ENCODE measurements at places on chromosomes 1 and 21. TPM values are rescaled to one million over a fixed set of nuclear protein-coding genes. Genes with fewer than 3 reads are reported as not detected.

DNA sequence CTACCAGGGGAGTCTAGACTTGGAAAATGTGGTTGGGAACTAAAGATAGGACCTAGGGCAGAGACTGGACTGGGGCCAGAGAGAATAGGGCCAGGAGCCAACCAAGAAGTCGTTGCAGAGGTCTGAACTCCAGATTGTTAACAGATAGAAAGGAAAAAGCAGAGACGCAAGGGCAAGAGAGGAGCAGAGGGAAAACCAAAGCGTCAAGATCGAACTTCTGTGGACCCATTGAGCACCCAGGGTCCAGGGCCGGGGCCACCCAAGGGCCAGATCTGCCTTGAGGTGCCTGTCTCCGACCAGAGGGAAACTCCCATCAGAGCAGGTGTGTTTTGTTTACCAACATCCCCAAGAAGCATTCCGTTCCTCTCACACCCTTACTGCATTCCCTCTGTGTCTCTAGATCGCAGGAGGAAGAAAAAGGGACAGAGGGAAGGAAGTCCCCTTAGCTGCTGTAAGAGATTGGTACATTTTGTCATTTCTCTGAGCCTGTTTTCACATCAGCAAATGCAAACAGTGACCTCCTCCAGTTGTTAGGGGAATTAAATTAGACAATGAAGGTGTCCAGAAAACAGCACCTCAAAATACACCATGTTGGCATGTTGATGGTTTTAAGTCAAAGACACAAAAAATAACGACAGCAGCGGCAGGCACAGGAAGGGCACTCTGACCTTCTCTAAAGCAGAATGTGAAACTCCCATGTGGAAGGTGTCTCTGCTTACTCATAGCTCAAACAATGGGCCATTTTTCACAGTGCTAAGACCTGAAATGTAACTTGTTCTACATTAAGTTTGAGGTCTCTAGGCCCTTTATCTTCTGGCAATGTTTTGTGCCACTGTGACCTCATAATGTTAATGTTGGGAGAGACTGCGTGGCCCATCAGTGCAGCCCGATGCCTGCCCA lies 105.8 kb upstream of the RAB4A start:
- H3K27ac ChIP-seq, result no peak overlapping the region
- peaks cover 34% of the 10 kb centered on the region for H3K27me3 ChIP-seq
- H3K4me3 ChIP-seq, result no peak overlapping the region
- H3K36me3 ChIP-seq, result no peaks in the 10 kb centered on the region
- H3K4me1 ChIP-seq, result no peaks in the 10 kb centered on the region

DNA sequence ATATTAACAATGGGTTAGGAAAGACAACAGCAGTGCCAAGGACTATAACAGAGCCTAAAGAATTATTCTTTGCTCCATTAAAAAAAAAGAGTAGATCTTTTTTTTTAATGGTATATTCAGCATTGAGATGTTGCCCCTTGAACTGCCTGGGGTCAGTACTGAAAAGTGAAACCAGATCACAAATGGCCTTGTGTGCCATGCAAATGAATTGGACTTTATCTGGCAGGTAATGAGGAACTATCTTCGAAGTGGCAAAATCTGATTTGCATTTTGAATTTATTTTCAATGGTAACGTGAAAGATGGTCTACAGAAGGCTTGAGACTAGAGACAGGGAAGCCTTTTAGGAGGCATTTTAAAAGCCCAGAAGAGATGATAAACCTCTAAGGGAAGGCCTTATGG lies 21.4 kb upstream of the PKN2 start:
- DNase-seq, result no peak
- no peaks in the 10 kb centered on the region for H3K36me3 ChIP-seq
- H3K4me3 ChIP-seq, result no peak overlapping the region
- no peaks in the 10 kb centered on the region for H3K27me3 ChIP-seq

DNA sequence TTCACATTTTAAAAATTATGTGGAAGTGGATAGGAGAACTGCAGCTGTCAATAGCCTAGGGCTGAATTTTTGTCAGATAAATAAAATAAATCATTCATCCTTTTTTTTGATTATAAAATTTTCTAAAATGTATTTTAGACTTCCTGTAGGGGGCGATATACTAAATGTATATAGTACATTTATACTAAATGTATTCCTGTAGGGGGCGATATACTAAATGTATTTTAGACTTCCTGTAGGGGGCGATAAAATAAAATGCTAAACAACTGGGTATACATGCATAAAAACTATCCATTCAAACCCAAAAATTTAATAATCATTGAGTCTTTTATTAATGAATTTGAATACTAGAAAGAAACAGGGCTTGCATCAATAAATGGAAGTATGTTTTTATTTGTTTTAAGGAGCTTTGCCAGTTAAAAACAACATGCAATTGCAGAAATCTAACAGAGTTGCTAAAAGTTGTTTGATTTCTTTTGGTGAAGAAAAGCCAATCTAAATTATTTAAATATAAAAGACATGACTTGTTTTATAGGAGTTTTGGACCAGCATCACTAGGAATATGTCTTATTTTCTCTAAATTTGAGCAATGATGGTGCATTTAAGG lies 31.4 kb downstream of the CLCA1 start:
- no peak overlapping the region for H3K27ac ChIP-seq
- no peaks in the 10 kb centered on the region for H3K36me3 ChIP-seq
- no peak overlapping the region for H3K4me3 ChIP-seq

The PAPPA2 gene
- 11.5 TPM for total RNA-seq

- no peaks in the 10 kb centered on the region for H3K27me3 ChIP-seq
- no peak overlapping the region for H3K27ac ChIP-seq
- no peak for DNase-seq
- H3K4me3 ChIP-seq, result no peak overlapping the region
- H3K4me1 ChIP-seq, result no peaks in the 10 kb centered on the region
Observed at GRCh38 chr1:168512864-168513595, 30.8 kb downstream of the XCL2 start.

GRCh38 chr1:87464022-87464490 lies 135.4 kb downstream of the LMO4 start:
- H3K27me3 ChIP-seq, result no peaks in the 10 kb centered on the region
- DNase-seq, result no peak
- H3K36me3 ChIP-seq, result no peaks in the 10 kb centered on the region

The MTARC2 gene
- total RNA-seq, result 5.2 TPM

DNA sequence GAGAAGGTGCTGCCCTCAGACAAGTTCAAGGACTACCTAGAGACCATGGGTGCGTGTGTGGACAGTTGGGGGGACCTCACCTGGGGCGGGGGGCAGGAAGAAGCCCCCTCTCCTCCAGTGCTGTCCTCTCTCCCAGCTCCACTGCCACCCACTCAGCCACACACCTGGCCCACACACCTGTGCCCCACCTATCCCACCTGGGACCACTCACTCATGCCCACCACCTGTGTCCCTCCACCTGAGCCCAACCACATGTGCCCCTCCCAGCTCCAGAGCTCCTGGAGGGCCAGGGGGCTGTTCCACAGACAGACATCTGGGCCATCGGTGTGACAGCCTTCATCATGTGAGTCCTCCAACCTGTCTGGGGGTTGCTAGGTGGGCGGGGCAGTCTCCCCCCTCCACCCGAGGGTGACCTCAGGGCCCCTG lies 29.0 kb downstream of the TRIM11 start:
- H3K36me3 ChIP-seq, result no peaks in the 10 kb centered on the region
- no peak for DNase-seq
- H3K4me3 ChIP-seq, result peak overlapping the region; percentile 38
- H3K4me1 ChIP-seq, result peaks cover 21% of the 10 kb centered on the region

The ECM1 gene
- 1.7 TPM for total RNA-seq

The SHISAL2A gene
- total RNA-seq, result not detected

The RXRG gene
- not detected for total RNA-seq

- DNase-seq, result no peak
- H3K4me1 ChIP-seq, result peaks cover 10% of the 10 kb centered on the region
- no peaks in the 10 kb centered on the region for H3K27me3 ChIP-seq
Observed at GRCh38 chr1:200849430-200849829, 23.4 kb upstream of the GPR25 start.

GRCh38 chr1:219359126-219359525 lies 185.4 kb downstream of the LYPLAL1 start:
- H3K27me3 ChIP-seq, result peaks cover 86% of the 10 kb centered on the region
- DNase-seq, result no peak
- no peak overlapping the region for H3K4me3 ChIP-seq
- no peak overlapping the region for H3K27ac ChIP-seq
- no peaks in the 10 kb centered on the region for H3K36me3 ChIP-seq

The DNAI4 gene
- total RNA-seq, result 9.6 TPM

The NPPA gene
- not detected for total RNA-seq

DNA sequence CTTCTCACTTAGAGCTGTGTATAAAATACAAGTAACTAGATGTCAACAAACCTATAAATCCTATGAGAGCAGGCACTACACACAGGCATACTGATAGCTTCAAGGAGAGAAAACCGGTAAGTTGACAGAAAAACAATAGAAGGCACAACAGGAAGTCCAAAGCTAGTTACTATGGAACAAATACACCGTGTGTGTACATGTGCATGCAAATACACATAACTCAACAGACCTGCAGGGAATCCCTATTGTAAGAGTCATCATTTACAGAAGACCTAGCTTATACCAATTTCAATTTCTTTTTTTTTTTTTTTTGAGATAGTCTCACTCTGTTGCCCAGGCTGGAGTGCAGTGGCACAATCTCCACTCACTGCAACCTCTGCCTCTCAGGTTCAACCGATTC lies 26.3 kb downstream of the JAK1 start:
- no peaks in the 10 kb centered on the region for H3K36me3 ChIP-seq
- H3K27me3 ChIP-seq, result no peaks in the 10 kb centered on the region
- no peak overlapping the region for H3K27ac ChIP-seq
- peaks cover 15% of the 10 kb centered on the region for H3K4me1 ChIP-seq
- no peak for DNase-seq
- H3K4me3 ChIP-seq, result no peak overlapping the region

The MTARC1 gene
- 0.96 TPM for total RNA-seq

GRCh38 chr1:147809236-147809635 lies 48.8 kb upstream of the GJA5 start:
- H3K4me1 ChIP-seq, result peaks cover 10% of the 10 kb centered on the region
- no peak overlapping the region for H3K27ac ChIP-seq
- DNase-seq, result no peak
- no peaks in the 10 kb centered on the region for H3K36me3 ChIP-seq

The TMEM125 gene
- 3.8 TPM for total RNA-seq

The NUDT4B gene
- not detected for total RNA-seq

DNA sequence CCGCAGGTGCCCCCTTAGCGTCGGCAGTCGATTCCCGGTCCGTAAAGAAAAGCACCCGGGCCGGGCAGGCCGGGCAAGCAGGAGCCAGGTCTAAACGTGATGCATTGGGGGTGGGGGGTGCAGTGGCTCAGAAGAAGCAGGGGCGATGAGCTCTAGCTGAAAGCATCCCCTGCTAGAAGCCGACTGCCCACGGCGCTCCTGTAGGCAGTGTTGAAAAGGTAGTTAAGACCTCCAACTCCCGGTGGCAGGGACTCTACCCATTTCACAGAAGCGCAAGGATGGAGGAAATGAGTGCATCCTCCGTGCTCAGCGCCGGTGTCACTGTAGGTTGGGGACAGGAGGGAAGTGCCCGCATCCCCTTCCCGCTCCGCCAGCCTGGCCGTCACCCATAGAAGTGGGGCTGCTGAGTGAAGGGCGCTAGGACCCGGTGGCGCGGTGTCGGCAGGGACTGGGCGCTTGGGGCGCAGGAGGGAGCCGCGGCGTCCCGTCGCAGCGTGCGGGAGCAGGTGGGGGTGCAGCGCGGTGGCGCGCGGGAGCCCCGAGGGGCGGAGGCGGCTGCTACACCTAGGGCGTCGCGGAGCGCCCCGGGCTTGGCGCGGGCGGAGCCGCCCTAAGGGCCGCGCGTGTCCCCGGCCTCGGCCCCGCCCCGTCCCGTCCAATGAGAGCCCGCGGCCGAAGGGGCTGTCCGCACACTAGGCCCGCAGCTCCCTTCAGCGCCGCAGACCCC lies at the start of gene WNT2B:
Gene WNT2B, plus strand, starts transcription at position 688 of the 727 bp plus-strand sequence. CDS start 298 bp downstream, outside the sequence.
- peaks cover 13% of the 10 kb centered on the region for H3K27me3 ChIP-seq
- H3K36me3 ChIP-seq, result no peaks in the 10 kb centered on the region
- no peaks in the 10 kb centered on the region for H3K4me1 ChIP-seq
- peak within 1 kb of the TSS; percentile 75 for H3K4me3 ChIP-seq

DNA sequence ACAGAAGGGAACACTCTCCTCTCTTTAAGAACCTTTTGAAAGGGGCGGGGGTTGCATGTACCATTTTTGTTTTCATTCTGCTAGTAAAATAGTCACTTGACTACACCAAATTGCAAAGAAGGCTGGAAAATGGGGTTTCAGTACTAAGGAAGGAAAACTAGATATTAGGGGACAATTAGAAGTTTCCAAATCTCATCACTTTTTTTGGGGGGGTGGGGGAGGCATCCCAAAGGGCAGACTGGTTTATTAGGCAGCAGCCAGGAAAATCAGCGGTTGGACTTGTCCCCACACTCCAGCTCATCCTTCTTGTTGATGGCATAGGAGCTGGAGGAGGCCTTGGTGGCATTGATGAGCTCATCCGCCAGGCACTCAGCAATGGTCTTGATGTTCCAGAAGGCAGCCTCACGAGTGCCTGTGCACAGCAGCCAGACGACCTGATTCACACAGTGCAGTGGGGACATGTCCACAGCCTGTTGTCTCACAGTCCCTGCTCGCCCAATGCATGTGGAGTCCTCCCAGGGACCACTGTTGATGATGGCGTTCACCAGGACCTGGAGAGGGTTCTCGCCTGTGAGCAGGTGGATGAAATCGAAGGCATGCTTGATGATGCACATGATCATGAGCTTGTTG lies 1.7 kb upstream of the TMEM50B start:
- no peaks in the 10 kb centered on the region for H3K27me3 ChIP-seq
- H3K4me1 ChIP-seq, result peaks cover 5% of the 10 kb centered on the region
- peaks cover 3% of the 10 kb centered on the region for H3K36me3 ChIP-seq
- DNase-seq, result no peak

DNA sequence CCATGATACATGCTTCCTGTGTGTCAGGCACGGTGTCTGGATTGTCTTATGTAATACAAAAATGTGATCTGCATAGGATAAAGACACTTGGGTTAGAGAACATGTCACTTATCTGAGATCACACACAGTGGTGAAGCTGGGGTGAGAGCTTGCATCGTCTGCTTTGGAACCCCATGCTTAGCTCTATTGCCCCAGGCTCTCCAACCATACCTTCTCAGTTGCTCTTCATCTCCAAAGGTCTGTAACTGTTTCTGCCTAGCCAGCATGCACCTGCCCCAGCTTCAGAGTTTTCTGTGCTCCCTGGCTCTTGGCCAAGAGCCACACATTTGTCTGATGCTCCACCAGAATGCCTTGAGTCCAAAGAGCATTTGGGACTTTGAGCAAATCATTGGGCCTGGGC lies 93.9 kb upstream of the COG2 start:
- H3K4me3 ChIP-seq, result no peak overlapping the region
- no peak for DNase-seq
- no peak overlapping the region for H3K27ac ChIP-seq
- H3K36me3 ChIP-seq, result no peaks in the 10 kb centered on the region
- H3K27me3 ChIP-seq, result peaks cover 12% of the 10 kb centered on the region

The CCDC190 gene
- not detected for total RNA-seq

The IFFO2 gene
- 10.8 TPM for total RNA-seq

GRCh38 chr1:244187310-244187709 lies 136.2 kb downstream of the ZBTB18 start:
- H3K4me3 ChIP-seq, result no peak overlapping the region
- H3K36me3 ChIP-seq, result no peaks in the 10 kb centered on the region
- no peaks in the 10 kb centered on the region for H3K27me3 ChIP-seq

The FNDC5 gene
- total RNA-seq, result not detected

Data from MCF 10A (cell line).